Stimulated activated CD8-positive, alpha-beta memory T cell treated with anti-CD3 and anti-CD28 coated beads, Interleukin-15, amount 100 ng/mL, for 48 hours (primary cell): ENCODE measurements at places on chromosomes 2 and 18.

GRCh38 chr2:18487106-18487913 is 73.1 kb downstream of the RDH14 start:
- no peak for DNase-seq

DNA sequence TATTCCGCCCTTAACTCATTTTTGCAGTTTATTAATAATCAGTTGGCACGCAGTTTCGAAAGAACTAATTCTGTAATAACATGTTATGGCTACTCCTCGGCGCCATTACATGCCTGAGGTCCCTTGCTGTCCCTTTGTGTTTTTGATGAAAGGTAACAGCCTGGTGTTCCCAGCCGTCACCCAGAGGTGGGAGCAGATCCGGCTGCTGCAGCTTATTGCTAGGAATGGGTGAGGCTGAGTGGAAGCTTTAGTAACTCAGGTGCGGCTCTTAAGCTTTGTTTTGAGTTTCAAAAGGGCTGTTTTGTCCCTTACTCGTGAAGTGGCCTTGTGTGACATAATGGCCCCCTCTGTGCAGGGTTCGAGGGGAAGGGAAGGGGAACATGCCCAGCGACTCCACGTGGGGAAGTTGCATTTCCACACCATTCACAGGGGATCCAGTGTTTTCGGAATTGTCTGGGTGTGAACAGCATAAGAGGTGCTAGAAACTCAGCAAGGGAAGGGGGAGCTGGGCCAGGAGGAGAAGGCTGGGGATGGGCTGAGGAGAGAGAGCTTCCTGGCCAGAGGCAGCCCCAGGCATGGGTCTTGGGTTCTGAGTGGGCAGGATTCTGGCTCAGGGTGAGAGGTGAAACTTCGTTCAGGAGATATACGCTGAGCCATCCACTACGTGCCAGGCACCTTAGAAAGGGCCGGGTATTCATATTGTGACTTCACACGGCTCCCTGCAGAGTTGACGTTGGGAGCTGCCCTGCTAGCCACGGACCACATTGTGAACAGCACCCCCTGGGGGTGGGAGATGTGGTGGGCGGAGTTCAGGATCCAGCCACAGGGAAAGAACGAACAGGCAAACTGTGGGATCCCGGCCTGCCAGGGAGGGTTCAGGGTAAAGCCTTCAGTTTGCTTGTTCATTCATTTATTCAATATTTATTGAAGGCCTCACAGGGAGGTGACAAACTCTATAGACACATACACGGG is 84.4 kb downstream of the TGOLN2 start:
- no peak for DNase-seq

- DNase-seq = no peak
Measured at GRCh38 chr2:71474116-71474743, 20.9 kb downstream of the DYSF start.

DNA sequence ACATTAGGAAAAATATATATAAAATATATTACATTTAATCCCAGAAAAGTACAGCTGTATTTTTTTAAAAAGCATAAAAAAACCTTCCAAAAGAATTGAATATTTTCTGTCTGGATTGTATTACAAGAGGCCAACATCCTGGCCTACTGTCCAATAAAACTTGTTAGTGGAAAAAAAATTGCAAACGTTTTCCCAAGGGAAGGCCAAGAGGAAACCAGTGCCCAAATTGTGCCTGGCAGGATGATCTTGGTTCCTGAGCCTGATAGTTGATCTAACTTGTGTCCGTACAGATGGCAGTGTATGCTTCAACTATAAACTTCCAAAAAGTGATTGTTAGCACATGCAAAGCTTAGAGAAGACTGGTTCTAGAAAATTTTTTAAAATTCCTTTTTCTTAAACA is 90.6 kb upstream of the LPIN2 start:
- DNase-seq = no peak

GRCh38 chr2:172996387-172996961 is 79.2 kb upstream of the MAP3K20 start:
- DNase-seq = no peak
